ENCODE measurements at places on chromosomes 1 and 21.

GRCh38 chr1:228314658-228315483, 91.8 kb downstream of the TRIM11 start:
- no peak for DNase-seq

DNA sequence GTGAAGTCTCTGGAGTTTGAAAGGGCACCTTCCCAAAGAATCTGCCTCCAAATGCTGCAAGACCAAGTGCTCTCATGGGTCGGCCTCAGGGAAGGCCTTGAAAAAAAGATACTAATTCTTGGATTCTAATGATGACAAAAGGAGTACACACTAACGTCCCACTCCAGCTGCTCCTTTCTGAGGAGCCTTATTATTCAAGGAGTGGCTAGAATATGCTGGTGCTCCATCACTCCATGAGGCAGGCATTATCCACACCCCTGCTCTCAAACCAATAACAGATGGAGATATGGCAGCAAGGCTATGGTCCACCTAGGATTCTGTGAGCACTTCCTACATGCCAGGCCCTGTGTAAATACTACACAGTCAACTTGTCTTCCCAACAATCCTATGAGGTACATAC, 54.4 kb downstream of the FAM78B start:
- DNase-seq: no peak

DNA sequence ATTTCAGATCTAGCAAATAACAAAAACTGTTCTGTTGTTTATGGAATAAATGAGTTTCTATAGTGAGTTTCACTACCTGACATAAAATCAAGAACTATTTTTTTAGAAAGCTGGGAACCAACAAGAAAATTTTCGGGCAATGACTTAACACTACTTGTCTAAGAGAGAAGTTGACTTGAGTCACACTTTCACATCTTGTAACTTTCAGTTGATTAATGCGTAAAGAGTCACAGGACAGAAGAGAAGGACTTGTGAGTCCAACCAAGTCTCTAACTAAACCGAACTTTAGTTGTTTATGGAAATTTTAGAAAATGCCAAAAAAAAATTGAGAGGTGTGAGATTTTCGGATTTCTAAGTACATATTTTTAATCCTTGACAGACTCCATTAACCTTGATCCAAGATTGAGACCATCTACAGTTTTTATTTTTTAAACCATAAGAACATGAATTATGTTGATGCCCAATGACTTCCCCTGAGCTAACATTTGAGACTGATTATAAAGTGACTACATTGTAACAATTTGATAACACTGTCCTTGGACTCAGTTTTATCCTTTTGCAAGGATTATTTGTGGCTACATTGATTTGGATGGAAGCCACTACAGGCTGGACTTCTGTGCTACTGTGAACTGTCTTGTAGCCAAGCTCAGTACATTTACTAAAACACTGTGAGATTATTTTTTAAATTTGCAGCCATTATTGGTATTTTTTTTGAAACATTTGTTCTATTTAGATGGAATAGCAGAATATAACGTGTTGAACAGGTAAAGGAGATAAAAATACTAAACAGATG, 284.0 kb downstream of the PTPRC start:
- DNase-seq: no peak

GRCh38 chr1:41674522-41674921, 190.0 kb upstream of the EDN2 start:
- no peak for DNase-seq
